Ovary (tissue), 10 donors: ENCODE measurements at places on chromosomes 5 and 9. TPM values are rescaled to one million over a fixed set of nuclear protein-coding genes. Genes with fewer than 3 reads are reported as not detected.
A peak's percentile ranks its signal among the peaks of the same experiment; 100 is the strongest.

DNA sequence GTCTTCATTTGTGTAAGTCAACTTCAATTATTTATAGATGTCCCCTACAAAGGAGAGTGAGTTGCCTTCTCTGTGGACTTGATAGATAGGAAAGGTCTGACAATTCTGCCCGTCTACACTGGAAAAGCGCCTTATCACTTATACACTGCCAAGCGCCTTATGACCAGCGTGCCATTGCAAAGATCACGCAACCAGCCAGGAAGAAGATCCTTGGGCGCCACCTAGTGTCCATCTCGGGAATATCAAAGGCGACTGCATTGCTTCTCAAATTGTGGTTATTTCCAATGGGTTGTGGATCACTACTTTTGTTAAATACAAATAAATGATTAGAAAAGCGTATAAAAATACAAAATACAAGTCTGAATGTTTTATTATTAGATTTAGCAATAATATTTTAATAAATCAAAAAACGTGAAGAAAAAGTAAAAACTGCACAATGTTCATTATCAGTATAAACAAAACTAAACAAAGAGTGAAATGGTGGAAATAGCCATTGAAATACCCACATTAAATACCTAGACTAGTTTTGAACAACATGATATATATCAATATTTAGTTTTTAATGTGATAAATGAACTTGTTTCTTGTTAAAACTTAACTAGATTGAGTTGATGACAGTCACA, 27.8 kb downstream of the SUB1 start:
- DNase-seq: peak; percentile 83

GPX3 gene
- 326 TPM for total RNA-seq

DNA sequence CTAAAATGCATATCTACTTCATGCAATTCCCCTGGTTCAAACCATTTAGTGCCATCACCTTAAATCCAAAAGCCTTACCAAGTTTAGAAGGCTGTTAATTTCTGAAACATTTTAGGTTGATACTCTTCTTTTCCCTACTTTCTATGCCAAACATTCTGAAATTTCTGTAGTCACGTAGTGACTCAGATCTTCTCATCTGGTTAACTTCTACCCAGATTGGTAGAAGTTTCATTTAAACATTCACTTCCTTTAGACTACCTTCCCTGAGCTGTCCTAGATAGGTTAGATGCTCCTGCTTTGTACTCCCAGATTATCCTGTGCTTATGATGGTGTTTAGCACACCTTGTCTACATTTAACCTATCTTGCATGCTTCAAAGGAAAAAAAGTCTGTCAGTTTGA, 9.9 kb downstream of the RAD50 start:
- no peak for DNase-seq

PCDHGA9 gene
- total RNA-seq: 11.7 TPM

DNA sequence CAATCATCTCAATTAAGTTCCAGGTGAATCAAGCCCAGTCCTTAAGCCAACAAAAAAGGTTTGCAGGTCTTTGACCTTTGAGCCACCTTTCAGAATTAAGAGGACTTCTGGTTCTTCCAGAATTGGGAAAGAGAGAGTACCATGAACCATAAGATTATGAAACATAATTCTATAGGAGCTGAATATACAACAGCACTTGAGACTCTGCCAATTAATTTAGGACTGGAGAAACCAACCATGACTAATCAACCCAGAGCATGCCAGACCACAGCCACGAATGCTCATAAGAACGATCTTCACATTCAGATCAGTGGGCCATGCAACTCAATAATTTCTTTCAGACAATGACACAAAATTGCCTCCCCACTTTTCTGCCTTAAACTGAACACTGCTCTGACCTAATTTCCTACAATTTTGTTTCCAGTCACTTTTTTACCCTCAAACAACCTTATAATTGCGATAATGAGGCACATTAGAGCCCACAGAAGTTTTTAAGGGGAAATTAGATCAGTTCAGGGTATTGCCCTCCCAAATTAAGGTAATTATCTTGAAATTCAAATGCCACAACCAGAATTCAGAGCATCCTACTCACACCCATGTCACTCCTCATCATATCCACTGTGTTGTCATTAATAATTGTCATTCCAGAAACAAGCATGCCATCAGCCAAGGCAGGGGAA, 213.4 kb downstream of the ATPSCKMT start:
- DNase-seq: no peak

DNA sequence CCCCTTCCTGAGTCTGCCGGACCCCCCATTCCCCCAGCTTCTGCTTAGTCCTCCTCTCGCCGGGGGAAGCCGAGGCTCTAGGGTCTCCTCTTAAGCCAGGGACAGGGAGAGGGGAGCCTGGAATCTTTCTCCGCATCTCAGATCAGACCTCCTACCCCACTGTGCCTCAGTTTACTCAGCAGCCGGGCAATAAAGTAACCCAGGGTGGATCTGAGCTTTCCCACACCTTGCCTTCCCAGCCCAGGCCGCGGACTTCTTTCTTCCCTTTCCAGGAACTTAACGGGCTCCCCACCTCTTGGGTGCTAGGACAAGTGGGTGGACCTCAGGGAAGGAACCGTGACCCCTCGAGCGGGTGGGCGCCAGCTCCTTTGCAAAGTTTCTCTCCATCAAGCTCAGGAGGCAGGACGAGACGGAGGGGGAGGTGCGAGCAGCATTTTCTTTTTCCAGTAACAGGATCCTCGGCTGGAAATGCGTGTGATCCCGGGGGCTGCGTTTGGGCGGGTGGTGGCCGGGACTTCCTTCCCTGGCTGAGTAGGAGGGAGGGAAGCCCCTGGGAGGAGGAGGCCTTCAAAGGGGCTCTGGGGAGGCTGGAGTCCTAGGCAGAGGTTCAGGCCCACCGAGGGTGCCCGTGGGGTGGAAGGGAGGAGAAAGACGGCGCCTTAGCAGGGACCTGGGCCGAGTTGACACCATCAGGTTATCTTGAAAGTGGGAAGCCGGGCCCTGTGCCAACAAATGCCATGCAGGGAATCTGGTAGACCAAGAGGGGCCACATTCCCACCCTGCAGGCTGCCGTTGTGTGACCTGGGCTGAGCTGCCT, 795 bp downstream of the DAB2IP start:
- DNase-seq: peak; percentile 64

PRLR gene
- total RNA-seq: 12.4 TPM

SPACA9 gene
- 4.6 TPM for total RNA-seq

DNA sequence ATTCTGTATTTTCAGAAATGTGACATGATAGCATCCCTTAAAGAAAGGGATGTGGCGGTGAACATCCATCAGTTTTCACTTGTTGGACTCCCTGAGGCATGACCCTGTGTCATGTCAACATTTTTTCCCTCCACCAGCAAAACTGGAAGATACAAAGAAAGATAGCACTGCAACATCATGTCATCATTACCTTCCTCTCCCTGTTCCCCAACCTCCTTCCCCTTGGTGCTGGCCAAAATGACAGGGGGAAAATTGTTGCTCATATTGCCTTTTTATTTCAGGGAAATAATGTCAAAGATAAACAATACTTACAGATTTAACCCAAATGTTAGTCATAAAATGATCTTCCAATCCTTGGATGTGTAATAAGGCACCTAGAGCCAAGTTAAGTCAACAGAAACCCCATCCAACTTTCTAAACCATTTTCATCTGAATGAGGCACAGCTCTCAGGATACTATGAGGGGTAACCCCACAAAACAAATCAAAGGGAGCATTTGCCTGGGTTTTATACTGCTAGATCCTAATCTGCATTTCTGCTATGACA, 644.3 kb downstream of the ACTL7B start:
- no peak for DNase-seq

DNA sequence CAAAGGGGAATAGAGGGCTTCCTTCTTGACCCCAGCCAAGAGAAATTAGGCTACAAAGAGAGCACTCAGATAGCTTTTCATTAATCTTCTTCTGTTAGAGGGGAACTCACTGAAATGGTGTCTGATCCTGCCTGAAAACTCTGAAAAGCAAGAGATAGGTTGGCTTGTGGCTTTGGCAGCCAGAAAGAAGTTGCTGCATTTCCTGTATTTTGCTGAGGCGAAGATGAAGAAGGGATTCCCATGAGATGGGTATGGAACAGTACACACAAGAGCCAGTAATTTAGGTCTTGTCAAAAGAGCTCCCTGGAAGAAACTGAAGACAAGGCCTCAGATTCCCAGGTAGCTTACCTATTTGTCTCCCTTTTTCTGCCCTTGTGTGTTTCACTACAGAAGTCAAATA, 120.9 kb upstream of the TARS1 start:
- DNase-seq: no peak

- DNase-seq: no peak
These were observed 133.9 kb upstream of the ZNF618 start for GRCh38 chr9:113741886-113742854.

NR6A1 gene
- total RNA-seq: 1.00 TPM

GRCh38 chr5:176806137-176806536, 4.2 kb upstream of the UNC5A start:
- DNase-seq: no peak

DNA sequence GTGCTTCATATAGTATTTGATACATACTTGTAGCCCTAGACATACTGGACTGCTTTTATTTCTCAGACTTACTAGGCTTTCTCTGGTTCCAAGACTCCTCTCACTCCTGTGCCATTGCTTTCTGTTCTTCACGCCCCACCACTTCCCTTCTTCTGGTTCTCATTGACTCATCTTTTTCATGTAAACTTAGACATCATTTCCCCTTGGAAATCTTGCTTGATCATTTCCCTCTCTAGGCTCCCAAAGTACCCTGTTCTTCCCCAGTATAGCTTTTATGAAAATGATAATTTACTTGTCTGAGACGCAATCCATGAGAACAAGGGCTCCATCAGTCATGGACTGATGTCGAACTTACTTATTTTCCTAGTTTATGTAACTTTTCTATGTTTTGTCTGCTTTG, 83.5 kb downstream of the TLR4 start:
- DNase-seq: no peak

RFK gene
- total RNA-seq: 23.5 TPM

GRCh38 chr9:90038763-90039162, 434.0 kb downstream of the GADD45G start:
- no peak for DNase-seq

GRCh38 chr9:117114768-117115167, 300.1 kb downstream of the ASTN2 start:
- no peak for DNase-seq

DNA sequence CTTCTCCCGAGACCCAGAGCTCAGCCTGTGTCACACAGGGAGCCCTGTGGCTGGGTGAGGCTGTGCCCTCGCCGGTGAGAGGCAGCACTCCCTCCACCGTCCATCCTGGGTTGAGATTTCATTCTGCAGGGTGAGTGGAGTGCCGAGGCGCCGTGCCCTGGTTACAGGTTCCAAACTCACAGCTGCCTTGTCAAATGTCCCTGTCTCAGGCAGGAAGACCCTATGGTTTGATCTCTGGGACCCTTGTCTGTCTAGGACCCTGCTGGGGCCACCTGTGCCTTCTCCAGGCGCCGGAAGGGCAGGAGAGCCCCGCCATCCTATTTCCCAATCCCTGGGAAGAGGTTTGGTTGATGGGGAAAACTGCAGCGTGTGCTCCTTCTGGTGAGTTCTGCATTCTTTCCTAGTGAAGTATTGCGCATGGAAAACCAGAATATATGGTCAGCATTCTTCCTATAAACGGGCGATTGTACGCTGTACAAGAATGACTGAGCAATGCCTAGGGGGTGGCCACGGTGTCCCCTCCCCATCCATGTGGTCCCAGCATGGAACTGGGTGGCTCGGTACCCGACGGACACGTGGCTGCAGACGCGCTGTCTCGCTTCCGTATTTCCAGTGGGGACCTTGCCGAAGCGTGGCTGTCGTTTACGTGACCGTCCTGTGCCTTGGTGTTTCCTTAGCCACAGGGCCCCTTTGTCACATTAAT, 95.9 kb upstream of the COL5A1 start:
- DNase-seq: no peak

NEUROG1 gene
- not detected for total RNA-seq

GRCh38 chr5:110054240-110054639, 364.5 kb downstream of the MAN2A1 start:
- DNase-seq: no peak

DNA sequence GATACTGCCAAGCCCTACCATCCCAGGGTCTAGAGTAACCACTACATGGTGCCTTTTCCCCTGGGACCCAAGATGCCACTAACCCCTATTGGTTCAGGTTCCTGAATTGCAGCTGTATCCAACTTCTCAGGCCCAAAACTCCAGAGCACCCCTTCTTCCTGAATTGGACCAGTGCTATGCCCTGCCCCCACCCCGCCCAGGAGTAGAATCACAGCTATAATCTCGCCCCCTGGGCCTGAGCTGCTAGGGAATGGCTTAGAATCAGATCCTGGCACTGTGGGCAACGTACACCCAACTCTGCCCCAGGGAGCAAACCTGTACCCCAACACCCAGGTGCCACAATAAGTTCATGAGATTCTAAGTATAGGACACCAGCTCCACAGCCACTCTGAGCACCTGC, 206.3 kb downstream of the CACNA1B start:
- no peak for DNase-seq

DNA sequence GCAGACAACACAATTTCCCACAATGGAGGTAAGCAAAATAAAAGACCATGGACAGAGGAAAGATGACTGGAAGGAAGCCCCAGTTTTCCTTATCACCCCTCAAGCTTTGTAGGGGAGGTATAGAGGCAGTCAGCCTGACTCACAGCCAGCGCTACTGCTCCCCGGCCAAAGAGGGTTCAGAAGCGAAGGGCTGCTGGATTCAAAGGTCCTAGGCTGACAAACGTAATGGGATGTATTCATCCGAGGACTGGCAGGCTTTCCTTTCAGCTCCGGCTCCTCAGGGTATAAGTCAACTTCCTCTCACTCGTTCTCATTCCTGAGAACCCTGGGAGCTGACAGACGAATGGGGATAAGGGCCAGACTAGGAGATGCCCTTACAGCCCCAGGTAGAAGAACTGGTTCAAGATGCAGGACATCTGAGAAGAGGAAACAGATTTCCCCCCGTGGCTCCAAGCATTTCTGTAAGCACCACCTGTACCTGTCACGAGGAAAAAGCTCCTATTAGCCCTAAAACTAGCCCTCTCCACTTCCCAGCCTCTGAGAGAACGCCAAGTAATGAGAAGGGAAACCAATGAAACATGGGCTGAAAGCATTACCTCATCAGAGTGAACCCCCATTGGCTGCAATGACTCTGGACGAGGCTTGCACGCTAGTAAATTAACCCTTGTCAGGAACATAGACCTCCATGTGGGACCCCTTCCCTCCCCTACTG, 22.1 kb upstream of the FAM13B start:
- DNase-seq: no peak

- peak; percentile 59 for DNase-seq
These were observed 735 bp downstream of the PTGR1 start for GRCh38 chr9:111598733-111599091.

GRCh38 chr9:16873126-16873802, 2.8 kb upstream of the BNC2 start:
- no peak for DNase-seq
